ENCODE measurements at places on chromosomes 1 and 21.

DNA sequence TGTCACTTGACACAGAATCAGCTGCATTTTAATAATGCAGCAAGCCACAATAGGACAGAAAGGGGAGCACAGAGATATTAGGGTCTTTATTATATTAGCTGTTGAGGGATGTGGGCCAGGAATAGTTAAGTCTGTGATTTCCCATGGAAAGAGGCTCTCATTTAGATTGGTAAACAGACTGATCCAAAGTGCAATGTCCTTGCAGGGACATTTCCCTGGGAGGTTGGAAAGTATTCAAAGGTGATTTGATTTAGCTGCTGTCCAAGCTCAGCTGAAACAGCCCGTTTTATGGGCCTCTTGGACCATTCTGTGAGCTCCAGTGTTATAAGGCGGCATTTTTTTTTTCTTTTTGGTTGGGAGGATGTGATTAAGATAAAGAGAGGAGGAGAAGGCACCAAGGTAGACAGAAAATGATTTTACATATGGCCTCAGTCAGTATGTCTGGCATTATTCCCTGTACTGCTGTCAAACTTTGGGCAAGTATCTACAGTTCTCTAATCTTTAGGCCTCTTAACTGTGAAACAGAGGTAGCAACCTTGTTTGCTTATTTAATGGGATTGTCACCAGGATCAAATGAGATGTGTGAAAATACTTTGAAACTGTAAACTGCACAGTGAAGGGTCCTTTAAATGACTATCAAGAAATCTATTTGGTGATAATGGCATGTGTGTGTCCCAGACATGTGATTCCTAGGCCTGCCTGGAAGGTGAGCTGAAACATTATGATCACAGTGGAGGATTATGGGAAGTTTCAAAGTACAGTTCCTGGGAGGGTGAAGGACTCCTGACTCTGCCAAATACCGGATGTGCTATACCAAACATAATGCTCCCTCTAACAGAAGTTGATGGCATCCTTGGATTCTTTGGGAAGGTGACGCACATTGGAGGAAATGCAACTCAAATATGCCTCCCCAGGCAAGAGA lies 62.2 kb downstream of the NOS1AP start:
- no peak for DNase-seq

DNA sequence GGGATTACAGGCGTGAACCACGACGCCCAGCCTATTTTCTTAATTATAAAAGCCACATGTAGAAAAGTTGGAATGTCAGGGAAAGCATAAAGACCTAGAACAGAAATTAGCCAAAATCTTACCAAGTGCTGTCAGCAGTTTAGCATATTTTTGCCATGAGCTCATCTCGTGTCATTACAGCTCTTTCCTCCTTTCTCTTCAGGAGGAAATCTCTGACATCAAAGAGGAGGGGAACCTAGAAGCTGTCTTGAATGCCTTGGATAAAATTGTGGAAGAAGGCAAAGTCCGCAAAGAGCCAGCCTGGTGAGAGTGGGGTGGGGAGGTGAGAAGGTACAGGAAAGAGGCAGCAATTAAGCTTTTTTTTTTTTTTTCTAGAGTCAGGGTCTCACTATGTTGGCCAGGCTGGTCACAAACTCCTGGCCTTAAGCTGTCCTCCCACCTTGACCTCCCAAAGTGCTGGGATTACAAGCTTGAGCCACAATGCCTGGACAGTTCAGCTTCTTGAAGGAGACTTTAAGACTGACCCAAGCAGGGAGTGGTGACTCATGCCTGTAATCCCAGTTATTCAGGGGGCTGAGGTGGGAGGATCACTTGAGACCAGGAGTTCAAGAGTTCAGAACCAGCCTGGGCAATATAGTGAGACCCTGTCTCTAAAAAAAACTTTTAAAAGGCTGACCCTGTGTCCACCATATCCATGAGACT lies 8.4 kb upstream of the BGLAP start:
- no peak for DNase-seq

DNA sequence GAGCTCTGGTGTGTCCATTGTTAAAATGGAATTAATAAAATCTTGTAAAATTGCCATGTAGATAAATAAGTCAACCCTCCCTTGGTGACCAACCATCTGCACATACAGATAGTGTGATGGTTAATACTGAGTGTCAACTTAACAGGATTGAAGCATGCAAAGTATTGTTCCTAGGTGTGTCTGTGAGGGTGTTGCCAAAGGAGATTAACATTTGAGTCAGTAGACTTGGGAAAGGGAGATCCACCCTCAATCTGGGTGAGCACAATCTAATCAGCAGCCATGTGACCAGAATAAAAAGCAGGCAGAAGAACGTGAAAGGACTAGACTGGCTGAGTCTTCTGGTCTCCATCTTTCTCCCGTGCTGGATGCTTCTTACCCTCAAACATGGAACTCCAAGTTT lies 174.8 kb downstream of the LTN1 start:
- no peak for DNase-seq

DNA sequence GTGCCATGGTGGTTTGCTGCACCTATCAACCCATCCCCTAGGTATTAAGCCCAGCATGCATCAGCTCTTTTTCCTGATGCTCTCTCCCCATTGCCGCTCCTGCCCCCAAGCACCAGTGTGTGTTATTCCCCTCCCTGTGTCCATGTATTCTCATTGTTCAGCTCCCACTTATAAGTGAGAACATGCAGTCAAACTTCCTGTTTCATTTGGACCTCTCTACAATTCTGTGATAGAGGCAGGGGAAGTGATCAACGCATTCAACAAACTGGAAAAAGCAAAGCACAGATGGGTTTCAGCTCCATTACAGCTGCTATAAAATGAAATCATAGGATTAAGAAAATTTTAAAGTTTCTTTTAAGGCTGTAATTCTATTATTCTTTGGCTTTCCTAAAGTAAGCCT lies 23.3 kb upstream of the CD55 start:
- DNase-seq, result no peak

DNA sequence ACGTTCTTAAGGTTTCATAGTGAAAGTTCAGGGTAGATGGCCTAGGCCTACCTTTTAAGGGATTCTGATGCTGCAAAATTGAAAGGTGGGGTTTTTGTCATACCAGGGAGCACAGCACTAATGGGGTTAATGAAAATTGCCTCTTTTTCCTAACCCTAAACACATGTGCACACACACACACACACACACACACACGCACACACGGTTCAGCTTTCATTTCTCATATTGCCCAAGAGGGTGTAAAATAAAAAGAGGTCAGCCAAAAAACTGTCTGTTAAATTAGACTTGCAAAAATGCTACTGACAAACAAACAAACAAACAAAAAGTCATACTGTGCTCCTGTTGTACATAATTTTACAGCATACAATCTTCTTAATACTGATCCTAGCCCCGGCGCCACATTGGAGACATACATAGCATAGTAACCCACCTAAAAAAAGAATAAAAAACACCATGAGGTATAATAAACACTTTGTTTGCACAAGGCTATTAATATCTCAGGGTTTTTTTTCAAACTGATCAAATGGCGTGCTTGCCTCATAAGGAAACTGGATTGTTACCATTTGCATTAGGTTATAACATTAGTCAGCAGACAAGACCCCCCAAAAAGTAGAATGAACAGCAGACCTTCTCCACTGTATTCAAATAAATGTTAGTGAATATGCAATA lies 69.1 kb downstream of the TGFB2 start:
- no peak for DNase-seq

- DNase-seq, result no peak
These were observed 104.5 kb downstream of the NGF start for GRCh38 chr1:115233598-115233997.

- no peak for DNase-seq
These were observed 15.5 kb upstream of the HMGB4 start for GRCh38 chr1:33848205-33848937.

GRCh38 chr1:54996359-54996868 lies 2.3 kb upstream of the BSND start:
- peak; percentile 63 for DNase-seq

GRCh38 chr1:152906023-152906565 lies 2.3 kb upstream of the IVL start:
- DNase-seq, result no peak

GRCh38 chr1:98702976-98703375 lies 41.5 kb downstream of the SNX7 start:
- DNase-seq, result no peak

DNA sequence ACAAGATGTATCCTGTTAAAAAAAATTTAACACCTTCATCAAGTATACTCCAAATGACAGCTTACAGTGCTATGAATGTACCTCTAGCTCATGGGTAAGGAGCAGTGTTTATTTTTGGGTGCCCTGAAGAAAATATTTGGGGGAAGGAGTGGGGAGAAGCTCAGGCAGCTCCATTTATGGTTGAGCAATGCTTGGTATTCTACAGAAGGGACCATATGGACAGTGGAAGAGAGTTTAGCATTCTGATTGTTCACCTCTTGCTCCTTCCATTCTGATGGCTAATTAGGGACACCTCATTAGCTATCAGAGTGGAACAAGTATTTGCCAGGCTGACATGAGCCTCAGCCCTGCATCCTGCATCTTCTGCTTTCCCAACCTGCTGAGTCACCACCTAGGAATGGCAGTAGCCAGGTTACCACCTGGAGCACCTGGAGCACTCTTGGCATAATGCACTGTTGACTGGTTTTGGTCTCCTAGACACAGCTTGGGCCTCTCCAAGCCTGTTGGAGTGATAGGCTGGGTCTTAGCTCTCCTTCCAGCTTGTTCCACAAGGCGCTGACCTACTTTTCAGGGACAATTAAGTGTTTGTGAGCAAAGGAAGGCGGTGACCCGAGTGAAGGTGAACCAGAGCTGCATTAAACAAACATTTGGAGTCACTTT lies 62.0 kb upstream of the MACF1 start:
- DNase-seq, result no peak

GRCh38 chr1:114344656-114345055 lies 166.3 kb downstream of the TRIM33 start:
- no peak for DNase-seq

DNA sequence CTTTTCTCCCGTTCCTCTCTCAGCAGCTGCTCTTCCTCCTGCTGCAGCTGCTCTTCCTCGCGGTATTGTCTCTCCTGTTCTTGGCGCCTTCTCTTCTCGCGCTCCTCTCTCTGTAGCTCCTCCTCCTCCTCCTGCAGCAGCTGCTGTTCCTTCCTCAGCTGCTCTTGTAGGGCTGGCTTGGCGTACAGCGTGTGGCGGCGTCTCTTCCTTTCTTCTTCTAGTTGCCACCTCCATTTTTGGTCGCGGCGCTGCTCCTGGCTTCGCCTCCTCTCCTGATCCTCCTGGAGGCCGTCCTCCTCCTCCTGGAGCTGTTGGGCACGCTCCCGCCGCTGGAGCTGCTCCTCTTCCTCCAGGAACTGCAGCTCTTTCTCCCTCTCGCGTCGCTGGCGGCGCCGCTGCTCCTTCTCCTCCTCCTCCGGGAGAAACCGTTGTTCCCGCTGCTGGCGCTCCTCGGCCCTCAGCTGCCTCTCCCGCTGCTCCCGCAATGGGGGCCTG lies 4.8 kb downstream of the TCHH start:
- no peak for DNase-seq

- DNase-seq, result no peak
These were observed 96.7 kb downstream of the PTPRU start for GRCh38 chr1:29333008-29333407.

DNA sequence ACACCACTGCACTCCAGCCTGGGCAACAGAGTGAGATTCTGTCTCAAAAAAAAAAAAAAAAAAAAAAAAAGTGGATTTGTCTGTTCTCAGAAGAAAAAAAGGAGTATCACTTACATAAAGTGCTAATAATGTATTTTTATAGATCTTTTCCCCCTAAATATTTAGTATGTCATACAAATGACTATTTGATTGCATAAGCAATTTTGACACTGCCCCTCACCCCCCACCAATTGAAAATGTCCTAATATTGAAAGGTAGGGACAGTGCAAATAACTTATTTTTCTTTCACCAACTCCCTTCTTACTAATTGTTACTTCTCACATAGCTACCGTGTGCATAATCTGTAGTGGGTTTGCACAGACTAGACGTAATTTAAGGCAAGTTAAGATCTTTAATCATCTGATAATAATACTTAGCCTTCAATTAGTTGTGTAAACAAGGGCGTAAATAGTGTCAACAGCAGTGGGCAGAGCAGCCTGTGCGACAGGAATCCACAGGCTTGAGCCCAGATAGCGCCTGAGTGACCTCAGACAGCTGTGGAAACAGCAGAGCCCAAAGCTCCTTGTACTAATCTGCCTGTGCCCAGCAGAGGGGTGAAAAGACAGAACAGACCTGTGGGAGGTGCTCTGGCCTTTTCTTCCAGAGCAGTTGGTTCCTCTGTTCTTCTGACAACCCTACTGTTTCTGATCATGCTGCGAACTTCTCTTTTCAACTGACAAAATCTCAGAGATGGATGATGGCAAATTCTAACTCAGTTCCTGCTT lies 4.5 kb upstream of the IER5 start:
- no peak for DNase-seq

- no peak for DNase-seq
These were observed 29.8 kb downstream of the RYR2 start for GRCh38 chr1:237071641-237072420.

GRCh38 chr1:198498881-198499280 lies 41.6 kb downstream of the ATP6V1G3 start:
- no peak for DNase-seq

GRCh38 chr1:119452091-119452490 lies 37.1 kb downstream of the HSD3B2 start:
- no peak for DNase-seq

DNA sequence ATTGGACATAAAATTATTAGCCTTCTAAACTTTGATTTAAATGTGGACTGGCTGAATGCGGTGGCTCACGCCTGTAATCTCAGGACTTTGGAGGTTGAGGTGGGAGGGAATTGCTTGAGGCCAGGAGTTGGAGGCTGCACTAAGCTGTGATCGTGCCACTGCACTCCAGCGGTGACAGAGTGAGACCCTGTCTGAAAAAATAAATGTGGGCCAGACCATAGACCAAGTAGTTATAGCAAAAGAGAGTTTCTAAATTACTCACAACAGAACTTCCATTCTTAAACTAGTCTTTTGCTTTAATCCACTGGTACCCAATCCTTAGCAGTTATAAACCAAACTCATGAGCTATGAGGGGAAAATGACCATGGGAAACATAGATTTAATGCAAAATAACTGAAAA lies 35.2 kb downstream of the RAP1A start:
- DNase-seq, result no peak

DNA sequence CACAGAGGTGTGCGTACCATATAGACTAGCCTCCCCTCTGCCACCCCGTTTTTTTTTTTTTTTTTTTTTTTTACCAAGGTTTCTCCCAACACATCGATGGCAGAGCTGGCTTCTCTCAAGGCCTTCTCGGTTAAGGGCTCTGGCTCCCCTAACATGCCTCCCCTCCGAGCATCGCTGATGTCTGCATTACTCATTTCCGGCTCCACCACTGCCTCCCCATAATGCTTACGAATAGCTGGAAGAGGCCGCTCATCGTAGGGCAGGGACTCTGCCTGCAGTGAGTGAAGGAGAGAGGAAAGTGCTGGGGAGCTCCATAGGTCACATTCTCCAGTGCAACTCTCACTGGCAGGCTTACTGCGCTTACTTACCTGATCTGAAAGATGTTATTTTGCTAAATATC lies 20.6 kb downstream of the CEP104 start:
- no peak for DNase-seq
